Omental fat pad (tissue), 4 donors: ENCODE measurements at places on chromosomes 13 and 19.
A peak's percentile ranks its signal among the peaks of the same experiment; 100 is the strongest.

- DNase-seq: no peak
Observed at GRCh38 chr13:101698400-101698799, 245.9 kb downstream of the ITGBL1 start.

DNA sequence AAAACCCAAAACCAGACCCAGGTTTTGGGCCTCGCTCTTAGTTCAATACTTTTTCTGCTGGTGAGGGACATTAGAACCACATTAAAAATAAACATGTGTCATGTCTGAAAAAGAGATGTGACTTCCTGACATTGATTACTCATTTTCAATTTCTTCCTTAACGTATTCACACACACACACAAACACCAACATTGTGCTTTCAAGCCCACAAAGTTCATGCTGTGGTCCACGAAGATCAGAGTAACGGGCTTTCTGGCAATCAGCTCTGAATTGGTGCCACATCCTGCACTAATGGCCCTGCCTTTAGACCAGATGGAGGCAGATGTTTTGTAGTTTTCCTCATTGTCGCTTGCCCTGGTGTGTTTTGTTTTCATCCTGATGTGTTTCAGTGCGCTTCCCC lies 47.9 kb upstream of the POMP start:
- no peak for DNase-seq

DNA sequence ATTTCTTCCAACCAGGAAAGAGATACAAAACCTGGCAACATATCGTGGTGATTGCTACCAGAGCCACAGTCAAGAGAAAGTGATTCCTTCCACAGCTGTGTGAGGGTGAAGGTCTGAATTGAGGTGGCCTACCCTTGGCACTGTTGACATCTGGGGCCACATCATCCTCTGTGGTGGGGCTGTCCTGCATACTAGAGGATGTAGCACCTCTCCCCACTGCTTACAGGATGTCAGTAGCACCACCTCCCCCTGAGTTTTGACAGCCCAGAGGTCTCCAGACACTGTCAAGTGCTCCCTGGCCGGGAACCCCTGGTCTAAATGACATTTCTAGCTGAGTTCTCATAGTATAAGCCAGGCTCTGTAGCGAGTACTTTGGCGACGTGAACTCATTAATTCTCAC lies 15.5 kb downstream of the PTGER1 start:
- no peak for DNase-seq

GRCh38 chr19:44756089-44756562 lies 7.6 kb downstream of the BCL3 start:
- DNase-seq: no peak

DNA sequence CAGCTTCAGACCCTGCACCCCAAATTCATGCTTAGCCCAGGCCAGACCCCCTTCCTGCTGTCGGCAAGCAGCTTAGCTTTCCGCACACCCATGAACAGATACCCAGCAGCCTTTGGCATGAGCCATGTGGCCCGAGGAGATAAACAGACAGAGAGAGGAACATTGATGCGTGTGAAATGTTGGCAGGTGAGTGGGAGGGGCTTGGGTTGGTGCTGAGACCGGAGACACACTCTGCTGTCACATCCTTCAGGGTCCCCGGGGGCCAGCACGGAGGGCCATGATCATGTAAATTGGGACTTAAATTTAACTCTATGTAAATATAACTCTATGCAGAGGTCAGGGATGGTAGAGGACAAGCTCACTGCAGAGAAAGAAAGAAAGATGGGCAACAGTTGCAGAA lies 1.5 kb downstream of the CD22 start:
- DNase-seq: no peak

GRCh38 chr19:3964256-3965194 lies 6.4 kb downstream of the DAPK3 start:
- DNase-seq: no peak

DNA sequence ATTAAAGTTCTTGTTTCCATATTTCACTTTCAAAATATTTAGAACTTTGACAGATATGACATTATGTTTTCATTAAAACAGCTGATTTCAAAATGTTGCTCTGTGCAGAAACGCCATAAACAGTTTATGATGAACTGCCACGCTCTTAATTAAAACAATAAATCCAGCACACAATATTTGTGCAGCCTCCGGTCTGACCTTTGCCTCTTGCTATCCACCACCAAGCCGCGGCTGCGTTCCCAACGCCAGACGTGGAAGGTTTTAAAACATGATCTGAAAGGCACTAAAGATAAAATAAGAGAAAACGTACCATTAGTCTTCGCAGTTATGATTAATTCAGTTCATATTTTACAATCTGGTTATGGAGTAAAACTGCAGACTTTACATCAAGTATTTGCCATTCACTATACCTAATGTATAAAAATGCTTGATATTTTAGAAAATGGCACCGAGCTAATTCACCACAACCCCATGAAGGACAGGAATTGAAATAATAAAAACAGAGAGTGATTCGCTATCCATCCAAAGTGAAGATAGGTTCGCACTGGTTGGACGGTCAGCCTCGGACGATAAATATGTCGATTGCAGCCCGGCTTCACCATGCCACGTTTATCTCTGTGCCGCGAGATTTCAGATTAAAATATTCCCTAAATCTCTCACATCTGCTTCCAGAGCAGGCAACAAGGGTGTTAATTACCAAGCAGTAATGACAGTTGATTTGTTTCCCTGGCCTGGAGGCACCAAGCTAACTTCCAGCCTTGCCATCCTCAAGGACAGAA lies 103.3 kb upstream of the ZNF507 start:
- DNase-seq: no peak

DNA sequence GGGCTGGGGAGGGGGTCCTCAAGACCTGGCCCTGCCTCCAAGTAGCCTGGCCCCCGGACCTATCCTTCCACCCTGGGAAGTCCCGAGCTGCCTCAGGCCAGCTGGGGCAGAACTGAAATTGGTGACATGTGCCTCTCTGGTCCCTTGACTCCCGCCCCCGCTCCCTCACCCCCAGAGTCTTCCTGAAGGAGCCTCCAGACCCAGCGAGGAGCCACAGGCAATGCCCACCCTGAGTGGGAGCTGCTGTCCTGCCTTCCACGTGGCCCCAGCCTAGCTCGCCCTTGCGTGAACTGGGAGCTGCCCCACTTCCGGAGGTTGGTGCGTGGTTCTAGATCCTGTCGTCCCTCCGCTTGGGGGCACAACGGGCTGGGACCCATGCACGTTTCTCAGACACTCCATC lies 34.6 kb downstream of the CEBPA start:
- DNase-seq: no peak

GRCh38 chr13:101751488-101751887 lies 299.0 kb downstream of the ITGBL1 start:
- DNase-seq: no peak

DNA sequence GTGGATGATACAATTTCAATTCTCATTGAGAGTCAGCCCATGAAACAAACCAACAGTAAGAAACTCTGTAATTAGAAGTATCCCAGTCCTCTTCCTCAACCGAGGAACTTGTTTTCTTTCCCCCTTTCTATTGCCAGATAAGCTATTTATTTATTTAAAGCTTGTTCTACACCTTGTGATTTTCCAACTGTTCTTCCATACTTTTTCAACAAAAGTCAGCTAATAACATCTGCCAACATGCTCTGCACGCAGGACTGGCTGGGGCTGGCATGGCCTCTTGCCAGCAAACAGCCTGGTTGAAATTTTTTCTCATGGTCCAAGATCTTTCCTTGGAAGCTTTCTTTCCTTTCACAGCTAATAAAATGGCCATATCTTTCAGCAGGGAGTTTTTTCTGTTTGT lies 2.9 kb upstream of the IRS2 start:
- no peak for DNase-seq

- no peak for DNase-seq
Observed at GRCh38 chr19:30175987-30176386, 196.2 kb upstream of the ZNF536 start.

DNA sequence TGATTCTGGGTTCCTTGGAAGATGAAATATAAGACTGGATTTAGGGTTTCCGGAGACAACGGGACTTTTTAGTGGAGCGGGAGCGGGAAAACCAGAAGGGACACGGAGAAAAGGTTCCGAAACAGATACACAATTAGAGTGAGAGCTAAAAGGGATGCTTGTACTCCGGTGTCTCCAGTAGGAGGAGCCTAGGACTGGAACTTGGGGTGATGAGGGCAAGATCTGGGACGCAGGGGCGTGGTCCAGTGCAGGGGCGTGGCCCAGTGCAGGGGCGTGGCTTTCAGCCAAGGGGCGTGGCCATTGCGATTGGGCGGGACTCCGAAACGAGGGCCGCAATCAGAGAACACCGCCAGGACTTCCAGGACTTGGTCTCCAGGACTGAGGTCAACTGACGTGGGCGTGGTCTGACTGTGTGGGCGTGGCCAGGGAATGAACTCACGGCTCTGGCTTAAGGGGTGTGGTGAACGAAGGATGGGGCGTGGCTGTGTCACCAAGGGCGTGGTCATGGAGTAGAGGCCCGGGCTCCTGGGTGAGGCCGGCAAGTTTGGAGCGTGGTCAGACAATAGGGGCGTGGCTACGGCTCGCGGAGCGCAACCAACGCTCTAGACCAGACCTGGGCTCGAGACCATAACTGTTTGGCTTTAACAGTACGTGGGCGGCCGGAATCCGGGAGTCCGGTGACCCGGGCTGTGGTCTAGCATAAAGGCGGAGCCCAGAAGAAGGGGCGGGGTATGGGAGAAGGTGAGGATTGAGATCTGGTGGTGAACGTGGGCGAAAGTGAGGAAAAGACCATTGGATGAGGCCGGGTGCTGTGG lies at the start of gene DKKL1:
DKKL1 (plus strand) TSS at position 610 of the 815 bp plus-strand sequence; CDS start at position 732, 122 bp downstream.
- peak; percentile 100 for DNase-seq

DNA sequence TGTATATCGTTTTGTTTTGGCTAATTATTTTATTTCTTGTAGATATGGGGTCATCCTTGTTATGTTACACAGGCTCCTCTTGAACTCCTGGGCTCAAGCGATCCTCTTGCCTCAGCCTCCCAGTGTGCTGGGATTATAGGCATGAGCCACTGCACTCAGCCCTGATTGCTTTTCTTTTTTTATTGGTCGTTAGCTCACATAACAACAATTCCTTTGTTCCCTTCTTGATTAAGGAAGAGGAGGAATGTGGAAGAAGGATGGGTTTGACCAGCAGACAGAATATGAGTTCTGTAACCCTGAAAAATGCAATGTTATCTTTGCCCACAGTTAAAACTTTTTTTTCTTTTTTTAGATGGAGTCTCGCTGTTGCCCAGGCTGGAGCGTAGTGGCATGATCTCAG lies 11.4 kb downstream of the BRME1 start:
- DNase-seq: no peak

- DNase-seq: no peak
Observed at GRCh38 chr13:46665633-46666482, 112.9 kb downstream of the LRCH1 start.

DNA sequence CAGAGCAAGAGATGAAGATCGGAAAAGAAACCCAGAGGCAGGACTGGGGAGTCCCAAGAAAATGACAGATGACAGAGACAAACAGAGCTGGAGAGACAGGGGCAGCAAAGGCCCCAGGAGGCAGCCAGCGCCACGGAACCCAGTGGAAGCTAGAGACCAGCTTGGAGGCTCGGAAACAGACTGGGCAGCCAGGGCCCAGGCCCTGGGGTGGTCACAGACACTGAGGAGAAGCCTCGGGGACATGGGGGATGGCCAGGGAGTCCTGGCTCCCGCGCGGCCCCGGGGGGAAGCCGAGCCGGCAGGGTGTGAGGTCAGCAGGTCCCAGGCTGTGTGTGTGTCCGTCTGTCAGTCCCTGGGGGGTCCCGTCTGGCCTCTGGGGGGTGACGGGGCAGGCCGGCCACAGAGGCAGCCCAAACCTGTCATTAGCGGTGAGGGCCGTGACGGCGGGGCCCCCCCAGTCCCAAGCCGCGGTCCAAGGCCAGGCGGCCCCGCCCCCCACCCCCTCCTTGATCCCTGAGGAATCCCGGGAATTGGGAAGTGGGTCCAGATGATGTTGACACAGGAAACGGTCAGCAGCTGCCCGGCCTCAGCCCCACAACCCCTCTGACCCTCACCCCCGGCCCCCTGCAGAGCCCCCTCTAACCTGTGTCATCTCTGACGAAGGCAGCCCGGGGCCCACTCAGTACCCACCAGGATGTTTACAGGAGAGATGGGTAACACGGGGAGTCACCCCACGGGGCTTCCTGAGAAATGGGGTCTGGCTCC lies 2.5 kb upstream of the TMEM190 start:
- DNase-seq: no peak

DNA sequence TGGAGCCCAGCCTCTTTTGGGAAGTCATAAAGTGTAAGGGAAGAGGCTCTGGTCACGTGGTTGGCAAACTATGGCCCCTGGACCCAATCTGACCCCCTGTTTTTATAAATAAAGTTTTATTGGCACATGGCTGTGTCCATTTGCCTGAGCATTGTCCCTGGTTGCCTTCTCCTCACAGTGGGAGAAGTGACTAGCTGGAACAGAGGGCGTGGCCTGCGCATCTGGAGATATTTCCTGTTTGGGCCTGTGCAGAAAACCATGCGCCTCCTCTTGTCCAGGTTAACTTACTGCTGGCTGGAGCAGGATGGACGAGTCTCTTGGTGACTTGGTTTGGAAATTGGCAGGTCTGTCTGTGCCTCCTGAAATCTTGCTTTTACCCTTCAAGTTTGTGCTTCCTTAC lies 48.3 kb downstream of the KDM4B start:
- no peak for DNase-seq

DNA sequence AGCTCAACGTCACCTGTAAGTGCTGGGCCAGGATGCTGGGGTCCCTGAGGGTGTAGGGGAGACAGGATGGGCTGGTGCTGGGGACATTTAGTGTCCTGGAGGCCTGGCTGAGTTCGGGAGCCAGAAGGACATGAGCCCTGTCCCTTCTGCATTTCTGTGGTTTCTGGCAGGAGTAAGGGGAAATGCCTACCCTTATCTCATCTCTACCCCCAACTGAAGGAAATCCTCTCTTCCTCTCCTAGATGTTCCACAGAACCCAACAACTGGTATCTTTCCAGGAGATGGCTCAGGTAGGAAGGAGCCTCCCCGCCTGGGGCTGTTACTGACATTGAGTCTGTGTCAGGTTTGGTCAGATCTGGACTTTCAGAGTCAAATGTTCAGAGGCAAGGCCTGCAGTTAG lies 1.2 kb downstream of the CD33 start:
- DNase-seq: no peak

GRCh38 chr13:98254513-98254912 lies 77.4 kb upstream of the RNF113B start:
- DNase-seq: no peak

DNA sequence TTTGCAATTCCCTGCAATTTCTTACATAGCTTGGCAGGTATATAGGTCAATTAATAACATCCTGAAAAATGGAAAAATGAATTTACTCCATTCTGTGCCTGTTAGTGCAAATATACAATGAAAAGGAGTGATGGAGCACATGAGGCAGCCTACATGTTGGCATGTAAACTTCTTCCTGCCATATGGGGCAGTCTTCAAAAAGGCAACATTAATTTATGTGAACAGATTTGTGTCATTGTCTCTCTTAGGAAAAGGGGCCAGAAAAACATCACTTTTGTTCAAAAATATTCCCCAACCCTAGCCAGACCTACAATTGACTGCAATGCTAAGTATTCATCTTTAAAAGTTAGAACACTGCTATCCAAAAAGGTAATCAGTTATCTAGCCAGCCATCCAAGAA lies 332.2 kb downstream of the TBC1D4 start:
- DNase-seq: no peak

DNA sequence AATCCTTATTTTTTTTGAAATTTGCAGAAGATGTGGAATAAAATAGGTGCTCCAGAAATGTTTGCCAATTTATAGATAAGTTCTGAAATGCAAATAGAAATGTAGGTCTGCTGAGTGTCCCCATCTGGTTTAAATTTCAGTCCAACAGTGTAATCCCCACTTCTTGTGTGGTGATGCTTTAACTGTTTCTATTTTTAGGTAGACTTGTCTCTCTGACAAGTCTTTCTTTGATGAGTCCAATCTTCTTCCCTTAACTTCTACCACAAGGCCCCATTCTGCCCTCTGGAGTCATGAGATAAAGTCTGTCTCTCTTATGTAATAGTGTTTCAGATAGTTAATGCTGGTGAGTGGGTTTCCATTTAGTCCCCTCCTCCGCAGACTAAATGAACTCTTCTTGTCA lies 390.4 kb downstream of the RFC3 start:
- DNase-seq: no peak
